Lung microvascular endothelial cell (primary cell): ENCODE measurements at places on chromosomes 7 and 10.

DNA sequence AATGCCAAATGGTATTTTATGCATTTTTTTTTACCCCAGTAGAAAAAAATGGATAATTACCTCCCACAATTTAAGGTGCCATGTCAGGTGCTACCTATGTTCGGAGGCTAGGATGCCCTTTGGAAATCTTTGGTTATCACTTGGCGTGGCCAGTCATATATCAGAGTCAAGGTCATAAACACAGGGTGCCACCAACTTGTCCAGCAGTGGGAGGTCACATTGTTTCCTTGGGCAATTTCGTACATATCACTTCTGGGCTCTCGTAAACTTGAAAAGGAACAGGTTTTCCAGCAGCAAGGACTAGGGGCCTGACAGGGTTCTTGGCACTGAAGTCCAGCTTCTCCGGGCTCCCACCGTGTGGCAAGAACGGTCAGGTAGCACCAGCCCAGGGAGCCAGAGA lies 48.0 kb upstream of the BHLHA15 start:
- DNase-seq, result no peak

GRCh38 chr10:75408509-75408875 lies 6.9 kb upstream of the ZNF503 start:
- no peak for DNase-seq

DNA sequence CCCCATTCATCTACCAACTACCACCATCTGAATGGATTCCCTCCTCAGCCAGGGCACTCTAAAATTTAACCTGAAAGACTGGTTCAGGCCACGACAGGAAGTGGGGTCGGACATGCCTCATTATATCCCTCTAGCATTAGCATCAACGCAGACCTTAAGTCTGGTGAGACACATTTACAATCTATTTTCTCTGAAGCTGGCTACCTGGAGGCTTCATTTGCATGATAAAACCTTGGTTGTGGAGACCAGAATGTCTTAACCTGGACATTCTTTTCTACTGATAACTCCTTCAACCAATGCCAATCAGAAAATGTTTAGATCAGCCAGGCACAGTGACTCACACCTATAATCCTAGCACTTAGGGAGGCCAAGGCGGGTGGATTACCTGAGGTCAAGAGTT lies 42.3 kb downstream of the SVOPL start:
- DNase-seq, result no peak

GRCh38 chr10:23892296-23892695 lies 316.6 kb upstream of the KIAA1217 start:
- no peak for DNase-seq

GRCh38 chr10:126956712-126957108 lies 51.5 kb downstream of the DOCK1 start:
- no peak for DNase-seq

- no peak for DNase-seq
These were observed 34.0 kb downstream of the CDK6 start for GRCh38 chr7:92802406-92802805.

DNA sequence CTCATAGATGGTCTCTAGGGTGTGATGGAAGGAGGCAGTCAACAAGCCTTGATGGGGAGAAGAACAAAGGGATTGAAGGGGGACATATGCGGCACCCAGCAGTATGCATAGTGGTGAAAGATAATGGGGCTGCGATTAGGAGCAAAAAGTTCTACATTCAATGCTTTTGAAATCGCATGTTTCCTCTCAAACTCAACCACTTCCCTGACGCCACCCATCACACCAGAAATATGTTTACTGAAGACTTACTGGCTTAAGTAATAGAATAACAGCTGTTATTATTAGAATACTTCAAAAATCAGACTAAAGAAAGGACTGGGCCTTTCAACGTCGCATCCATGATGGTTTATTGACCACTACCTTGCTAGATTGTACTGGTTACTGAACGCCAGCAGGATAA lies 31.5 kb downstream of the MKRN1 start:
- DNase-seq, result no peak

- no peak for DNase-seq
These were observed 501.0 kb upstream of the GALNT17 start for GRCh38 chr7:70630818-70631457.

- peak; percentile 94 for DNase-seq
These were observed 20.9 kb downstream of the UROS start for GRCh38 chr10:125802131-125802530.

- DNase-seq, result no peak
These were observed 605.5 kb downstream of the LRMDA start for GRCh38 chr10:76036962-76037361.

- no peak for DNase-seq
These were observed 100.6 kb downstream of the DLG5 start for GRCh38 chr10:77825965-77826364.

DNA sequence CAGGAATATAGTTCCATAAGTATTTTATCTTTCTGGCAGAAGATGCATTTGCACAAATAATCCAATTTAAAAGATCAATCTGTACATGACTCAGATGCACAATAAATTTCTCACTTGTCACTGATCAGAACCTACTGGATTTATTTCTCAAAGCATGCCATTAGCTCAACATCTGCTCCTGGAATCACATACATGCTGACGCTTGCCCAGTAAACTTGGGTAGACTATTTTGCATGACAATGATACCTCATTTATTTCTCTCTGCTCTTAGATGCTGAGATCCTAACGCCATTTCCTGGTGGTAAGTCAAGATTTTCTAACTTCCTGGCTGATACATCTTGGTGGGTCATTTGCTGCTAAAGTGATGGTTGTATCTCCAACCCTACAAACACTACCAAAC lies 33.8 kb upstream of the C10orf120 start:
- no peak for DNase-seq

GRCh38 chr7:106813705-106814305 lies 51.3 kb upstream of the PIK3CG start:
- no peak for DNase-seq

DNA sequence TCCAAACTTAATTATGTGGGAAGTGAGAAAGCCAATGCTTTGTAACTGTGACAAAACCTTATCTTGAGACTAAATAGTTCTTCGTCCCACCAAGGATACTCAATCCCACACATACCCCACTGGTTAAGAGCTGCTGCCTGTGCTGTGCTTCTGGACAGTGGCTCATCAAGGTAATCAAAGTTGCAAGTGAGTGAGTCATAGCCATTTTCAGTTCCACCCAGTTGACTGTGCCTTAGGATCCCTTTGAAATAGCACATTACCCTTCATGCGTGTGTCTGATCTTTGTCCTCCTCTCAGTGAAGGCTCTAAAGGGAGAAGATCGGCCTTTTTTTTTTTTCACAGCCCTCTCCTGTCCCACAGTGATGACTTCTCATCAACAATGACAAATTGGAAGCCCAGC lies 706.0 kb upstream of the AUTS2 start:
- DNase-seq, result no peak

DNA sequence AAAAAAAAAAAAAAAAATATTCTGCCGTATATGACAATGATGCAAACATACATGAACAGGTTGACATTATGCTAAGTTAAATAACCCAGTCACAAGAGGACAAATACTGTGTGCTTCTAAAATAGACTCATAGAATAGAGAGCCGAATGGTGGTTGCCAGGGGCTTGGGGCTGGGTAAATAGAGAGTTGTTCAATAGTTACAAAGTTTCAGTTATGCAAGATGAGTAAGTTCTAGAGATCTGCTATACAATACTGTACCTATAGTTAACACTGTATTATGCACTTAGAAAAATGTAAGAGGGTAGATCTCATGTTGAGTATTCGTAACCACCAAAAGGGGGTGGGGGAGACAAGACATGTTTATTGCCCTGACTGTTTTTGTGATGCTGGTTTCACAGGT lies 77.1 kb upstream of the GNAI1 start:
- no peak for DNase-seq

GRCh38 chr7:73437621-73438416 lies 4.2 kb downstream of the FZD9 start:
- peak; percentile 49 for DNase-seq

DNA sequence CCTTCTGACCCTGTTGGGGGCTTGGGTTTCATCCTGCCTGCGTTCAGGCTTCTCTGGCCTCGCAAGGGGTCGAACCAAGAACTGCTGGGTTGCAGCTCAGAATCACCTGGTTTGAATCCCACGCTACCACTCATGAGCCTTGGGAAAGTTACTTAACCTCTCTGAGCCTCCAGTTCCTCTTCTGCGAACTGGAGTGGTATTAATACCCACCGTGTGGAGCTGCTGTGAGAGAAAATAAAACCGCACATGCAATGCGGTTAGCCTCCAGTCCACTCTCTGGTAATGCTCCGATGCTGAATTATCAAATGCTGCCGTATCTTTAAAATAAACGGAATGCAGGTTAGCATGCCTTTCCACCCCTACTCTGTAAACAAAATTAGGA lies 171.9 kb downstream of the ARHGAP12 start:
- no peak for DNase-seq

DNA sequence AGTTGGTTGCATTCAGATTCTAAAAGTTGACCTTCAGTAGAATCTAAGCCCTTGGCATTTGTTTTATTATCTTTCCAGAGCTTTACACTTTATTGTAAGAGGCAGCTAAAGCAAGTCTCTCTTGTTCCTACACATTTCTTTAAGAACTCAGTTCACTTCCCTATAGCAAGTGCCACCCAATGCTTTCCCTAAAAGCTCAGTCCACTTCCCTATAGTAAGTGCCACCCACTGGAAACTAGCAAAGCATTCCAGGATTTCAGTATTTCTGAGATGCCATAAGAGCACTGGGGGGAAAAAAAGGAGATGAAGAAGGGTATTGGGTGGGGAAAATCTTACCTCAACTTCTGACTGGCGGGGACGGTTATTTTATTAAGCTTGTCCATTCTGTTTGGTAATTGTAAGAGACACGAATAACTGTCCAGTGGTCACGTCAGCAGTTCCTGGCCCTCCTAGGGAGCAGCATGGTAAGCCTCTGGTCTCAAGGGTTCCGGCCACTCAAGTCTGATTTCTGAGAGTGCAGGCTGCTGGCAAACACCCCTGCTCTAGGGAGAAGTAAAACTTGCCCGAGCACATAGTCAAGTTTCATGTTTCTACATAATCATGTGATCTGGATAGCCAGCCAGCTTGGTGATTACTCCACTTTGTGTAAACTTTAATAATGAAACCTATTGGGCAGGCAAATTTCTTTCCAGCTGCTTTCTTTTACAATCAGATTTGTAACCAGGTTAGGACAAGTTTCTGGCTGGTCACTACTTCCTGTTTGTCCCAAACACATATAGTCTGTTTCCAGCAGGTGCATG lies at the start of gene BLNK:
Gene BLNK (minus strand): TSS at position 554 of the 800 bp plus-strand sequence. CDS start 171 bp downstream, at position 383.
- DNase-seq, result no peak

- no peak for DNase-seq
These were observed 2.4 kb downstream of the CD36 start for GRCh38 chr7:80640846-80641245.

DNA sequence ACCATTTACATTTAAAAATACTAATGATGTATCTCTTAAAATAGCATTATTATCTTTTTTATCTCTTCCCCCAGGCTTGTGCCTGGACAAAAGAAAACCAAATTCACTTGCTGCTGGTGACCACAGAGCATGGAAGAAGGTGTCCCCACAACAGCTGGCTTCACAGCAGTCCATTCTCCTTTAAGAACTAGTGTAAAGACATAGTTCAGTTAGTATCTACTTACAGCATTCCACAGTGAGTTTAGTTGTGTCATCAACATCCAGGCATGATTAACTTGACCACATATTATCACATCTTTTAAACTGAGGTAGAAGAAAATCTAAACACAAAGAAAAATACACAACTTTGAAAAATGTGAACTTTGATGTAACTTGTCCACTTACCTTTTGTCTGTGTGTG lies 55.0 kb downstream of the LRRC17 start:
- DNase-seq, result no peak

GRCh38 chr7:98456866-98457265 lies 56.0 kb upstream of the BAIAP2L1 start:
- DNase-seq, result no peak

- DNase-seq, result peak; percentile 87
These were observed 39.8 kb upstream of the TRIM8 start for GRCh38 chr10:102604439-102604841.

DNA sequence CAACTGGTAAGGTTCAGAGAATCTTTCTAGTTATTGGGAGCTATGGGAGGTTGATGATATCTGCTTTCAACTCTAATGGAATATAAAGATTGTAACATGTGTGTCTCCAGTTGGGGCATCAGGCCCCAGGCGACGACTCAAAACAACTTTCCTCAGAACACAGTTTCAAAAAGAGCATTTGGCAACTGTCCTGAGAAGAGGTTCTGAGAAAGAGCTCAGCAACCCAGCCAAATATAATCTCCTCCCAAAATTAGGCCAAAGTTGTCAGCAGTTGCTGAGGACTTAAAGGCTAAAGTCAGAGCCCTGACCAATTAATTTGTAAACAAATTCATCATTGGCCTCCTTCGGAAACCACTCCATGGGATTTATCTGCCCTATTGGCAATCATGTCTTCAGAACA lies 251.1 kb upstream of the NFE2L3 start:
- DNase-seq, result no peak

GRCh38 chr10:107032700-107033401 lies 131.7 kb downstream of the SORCS1 start:
- no peak for DNase-seq

DNA sequence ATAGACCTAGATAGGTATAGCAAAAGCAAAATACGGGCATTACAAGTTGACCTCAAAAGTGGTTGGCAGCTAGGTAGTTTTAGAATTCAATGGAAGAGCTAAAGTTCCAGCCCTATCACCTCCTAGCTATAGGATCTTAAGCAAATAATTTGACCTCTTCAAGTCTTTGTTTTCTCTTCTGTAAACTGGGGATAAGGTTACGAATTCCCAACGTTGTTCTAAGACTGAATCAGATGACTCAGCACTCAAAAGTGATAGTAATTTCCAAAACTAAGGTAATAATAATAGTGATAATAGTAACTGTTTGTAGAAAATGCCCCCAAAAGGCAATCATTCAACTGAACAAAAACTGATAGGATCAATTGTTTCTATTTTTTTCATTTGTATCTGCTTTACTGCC lies 445.2 kb downstream of the KCNMA1 start:
- DNase-seq, result no peak

GRCh38 chr7:26160896-26161295 lies 8.9 kb downstream of the NFE2L3 start:
- DNase-seq, result no peak

DNA sequence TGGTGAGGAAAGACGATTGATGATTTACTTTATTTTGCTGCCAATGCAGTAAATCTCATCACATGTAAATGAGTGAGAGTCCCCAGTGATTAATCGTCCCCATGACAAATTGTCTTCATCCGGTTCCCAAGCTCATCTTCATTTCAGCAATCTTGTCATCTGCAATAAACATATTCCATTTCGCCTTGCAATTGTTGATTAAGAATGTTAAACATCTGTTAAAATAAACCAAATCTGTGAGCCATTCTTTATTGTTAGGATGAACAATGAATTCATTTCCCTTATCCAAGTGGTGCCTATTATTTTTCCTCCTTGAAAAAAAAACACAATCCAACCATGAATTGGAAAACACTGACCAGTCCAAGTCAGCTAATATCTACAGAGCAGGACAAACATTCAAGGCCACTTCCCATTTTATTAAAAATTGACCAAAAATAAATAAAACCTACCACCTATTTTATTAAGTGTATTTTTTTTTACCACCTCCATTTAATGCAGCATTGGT lies 36.5 kb downstream of the NPS start:
- DNase-seq, result no peak

GRCh38 chr7:22632674-22633073 lies 94.3 kb upstream of the IL6 start:
- DNase-seq, result peak; percentile 68

- no peak for DNase-seq
These were observed 107.9 kb downstream of the CYTH3 start for GRCh38 chr7:6164491-6164890.

GRCh38 chr7:27872356-27873275 lies 132.7 kb downstream of the TAX1BP1 start:
- peak; percentile 28 for DNase-seq
